ENCODE measurements at places on chromosomes 2 and 18. TPM values are rescaled to one million over a fixed set of nuclear protein-coding genes. Genes with fewer than 3 reads are reported as not detected.

DNA sequence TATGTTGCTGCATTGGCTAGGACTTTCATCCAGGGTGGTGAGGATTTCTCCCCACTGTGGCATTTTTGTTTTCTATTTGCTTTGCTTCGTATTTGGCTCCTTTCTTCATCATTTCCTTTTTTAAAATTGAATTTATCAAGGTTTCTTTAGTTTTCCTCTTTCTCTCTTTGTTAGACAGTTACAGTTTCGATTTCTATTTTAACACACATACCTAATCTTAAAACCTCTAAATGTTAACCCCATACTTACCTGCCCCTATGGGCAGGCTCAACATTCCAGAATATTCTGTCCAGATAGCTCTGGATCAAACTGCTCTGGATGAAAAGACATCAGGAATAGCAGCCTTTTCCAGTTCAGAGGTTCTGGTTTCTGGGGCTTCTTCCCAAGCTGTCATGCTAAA is 49.2 kb downstream of the DIPK1C start:
- DNase-seq = no peak
- H3K36me3 ChIP-seq = no peaks in the 10 kb centered on the region
- H3K4me3 ChIP-seq = no peak overlapping the region

SPRED2 gene
- 31.5 TPM for total RNA-seq

TTN gene
- 1.0 TPM for total RNA-seq

ZDBF2 gene
- 45.7 TPM for total RNA-seq

GRCh38 chr18:28147674-28148171 is 29.2 kb downstream of the CDH2 start:
- no peak overlapping the region for H3K4me3 ChIP-seq
- H3K36me3 ChIP-seq = no peaks in the 10 kb centered on the region
- no peak for DNase-seq

DNA sequence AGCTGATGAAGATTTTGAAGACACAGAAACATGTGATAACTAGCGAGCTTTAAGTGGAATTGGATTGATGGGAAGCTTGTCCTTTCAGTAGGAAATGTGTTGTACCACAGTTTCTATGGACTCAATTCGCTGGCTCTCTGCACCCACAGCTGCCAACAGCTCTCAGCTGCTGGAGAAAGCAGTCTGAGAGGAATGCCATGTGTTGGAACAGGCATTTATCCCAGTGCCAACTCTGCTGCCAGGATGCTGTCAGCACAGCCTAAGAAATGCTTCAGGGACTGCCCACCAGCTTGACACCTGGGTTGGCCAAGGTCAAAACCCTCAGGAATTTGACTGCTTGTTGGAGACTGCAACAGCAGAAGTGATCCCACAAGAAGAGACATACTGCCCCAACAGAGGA is 193.0 kb upstream of the THSD7B start:
- H3K27me3 ChIP-seq = peaks cover 2% of the 10 kb centered on the region
- H3K4me1 ChIP-seq = no peaks in the 10 kb centered on the region
- H3K36me3 ChIP-seq = no peaks in the 10 kb centered on the region
- H3K27ac ChIP-seq = no peak overlapping the region

- H3K27ac ChIP-seq = no peak overlapping the region
- no peaks in the 10 kb centered on the region for H3K27me3 ChIP-seq
- no peak for DNase-seq
- peaks cover 26% of the 10 kb centered on the region for H3K4me1 ChIP-seq
- H3K4me3 ChIP-seq = no peak overlapping the region
Observed at GRCh38 chr2:6791682-6792081, 74.0 kb downstream of the CMPK2 start.

Measured in mesothelial cell of epicardium (in vitro differentiated cells).